ENCODE measurements at places on chromosomes 2 and 18. TPM values are rescaled to one million over a fixed set of nuclear protein-coding genes. Genes with fewer than 3 reads are reported as not detected.

Gene INO80C
- 18.8 TPM for total RNA-seq

DNA sequence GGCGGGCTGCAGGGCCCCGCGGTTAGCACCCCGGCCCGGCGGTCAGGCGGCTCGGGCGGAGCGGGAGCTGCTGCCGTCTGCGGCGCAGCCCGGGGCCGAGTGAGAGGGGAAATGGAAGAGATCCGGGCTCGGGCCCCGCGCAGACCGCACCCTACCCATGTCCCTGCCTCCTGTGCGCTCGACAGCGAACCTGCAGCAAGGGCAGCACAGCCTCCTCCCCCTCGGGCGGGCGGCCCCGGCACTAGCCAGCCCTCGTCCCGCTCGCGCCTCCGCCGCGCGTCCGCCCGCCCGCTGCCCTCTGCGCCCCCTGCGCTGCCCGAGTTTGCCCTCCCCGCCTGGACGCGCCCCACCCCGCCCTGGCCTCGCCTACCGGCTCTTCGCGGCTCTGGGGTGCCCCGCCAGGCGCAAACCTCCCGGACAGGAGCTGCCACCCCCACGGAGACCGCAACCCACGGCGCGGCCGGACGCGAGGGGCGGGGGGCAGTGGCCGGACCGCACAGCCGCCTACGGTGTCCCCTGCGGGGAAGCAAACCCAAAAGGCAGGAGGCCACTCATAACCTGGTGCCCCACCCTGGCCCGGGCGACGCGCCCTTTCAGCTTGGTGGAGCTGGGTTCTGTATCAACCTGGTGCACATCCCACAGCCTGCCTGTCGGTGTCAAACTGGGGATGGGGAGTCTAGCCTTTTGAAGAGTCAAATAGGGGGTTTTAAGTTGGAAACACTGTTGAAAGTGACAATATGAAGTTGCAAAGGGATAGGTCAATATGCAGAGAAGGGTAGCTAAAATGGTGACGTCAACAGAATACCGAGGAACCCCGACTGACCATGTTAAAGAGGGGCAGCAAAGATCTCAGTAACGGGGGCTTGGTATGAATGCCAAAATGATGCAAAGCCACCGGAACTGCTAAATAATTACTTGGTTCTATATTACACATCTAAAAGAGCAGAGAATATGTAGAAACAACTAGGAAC lies at the start of gene IHH:
Gene IHH, minus strand, starts transcription at position 101 of the 971 bp plus-strand sequence. CDS start 454 bp downstream, outside the sequence.
- no peak within 1 kb of the TSS for H3K27ac ChIP-seq
- H3K36me3 ChIP-seq = no peaks in the 10 kb centered on the region
- DNase-seq = no peak
- H3K4me1 ChIP-seq = peaks cover 18% of the 10 kb centered on the region
- H3K4me3 ChIP-seq = peak within 1 kb of the TSS; percentile 1

DNA sequence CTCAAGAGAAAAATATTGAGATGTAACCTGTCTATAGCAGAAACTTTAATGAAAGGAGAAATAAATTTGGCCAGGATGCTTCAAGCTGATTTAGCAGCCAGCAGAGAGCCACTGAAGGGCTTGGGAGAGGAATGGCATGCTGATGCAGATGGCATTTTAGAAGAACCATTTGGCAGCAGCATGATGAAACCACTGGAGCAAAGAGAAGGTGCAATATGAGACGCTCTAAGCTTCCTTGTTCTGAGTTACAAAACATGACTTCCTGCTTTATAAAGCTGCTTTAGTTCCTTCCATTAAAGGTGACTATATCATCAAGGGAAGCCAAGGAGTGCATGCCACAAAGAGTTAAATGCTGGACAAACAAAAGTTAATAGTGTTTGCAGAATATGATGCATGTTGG lies 189.7 kb downstream of the PID1 start:
- DNase-seq = no peak
- H3K4me1 ChIP-seq = no peaks in the 10 kb centered on the region
- H3K4me3 ChIP-seq = no peak overlapping the region
- no peaks in the 10 kb centered on the region for H3K27me3 ChIP-seq

DNA sequence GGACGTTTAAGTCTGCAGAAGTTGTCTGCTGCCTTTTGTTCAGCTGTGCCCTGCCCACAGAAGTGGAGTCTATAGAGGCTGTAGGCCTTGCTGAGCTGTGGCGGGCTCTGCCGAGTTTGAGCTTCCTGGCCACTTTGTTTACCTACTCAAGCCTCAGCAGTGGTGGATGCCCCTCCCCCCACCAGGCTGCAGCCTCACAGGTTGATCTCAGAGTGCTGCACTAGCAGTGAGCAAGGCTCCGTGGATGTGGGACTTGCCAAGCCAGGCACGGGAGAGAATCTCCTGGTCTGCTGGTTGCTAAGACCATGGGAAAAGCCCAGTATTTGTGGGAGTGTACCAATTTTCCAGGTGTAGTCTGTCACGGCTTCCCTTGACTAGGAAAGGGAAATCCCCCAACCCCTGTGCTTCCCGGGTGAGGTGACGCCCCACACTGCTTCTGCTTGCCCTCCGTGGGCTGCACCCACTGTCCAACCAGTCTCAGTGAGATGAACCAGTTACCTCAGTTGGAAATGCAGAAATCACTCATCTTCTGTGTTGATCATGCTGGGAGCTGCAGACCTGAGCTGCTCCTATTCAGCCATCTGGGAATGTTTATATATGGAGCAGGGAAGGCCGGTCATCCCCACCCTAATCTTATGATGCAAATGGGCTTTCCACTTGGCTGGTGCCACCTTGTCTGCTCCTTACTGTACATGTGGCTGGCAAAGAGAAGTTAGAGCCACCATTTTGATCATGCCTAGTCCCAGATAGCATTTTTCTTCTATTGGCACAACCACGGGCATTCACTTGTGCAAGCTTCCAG lies 156.9 kb upstream of the ITGA6 start:
- H3K27me3 ChIP-seq = peaks cover 16% of the 10 kb centered on the region
- H3K4me3 ChIP-seq = no peak overlapping the region
- H3K27ac ChIP-seq = no peak overlapping the region
- H3K4me1 ChIP-seq = no peaks in the 10 kb centered on the region
- peaks cover 4% of the 10 kb centered on the region for H3K36me3 ChIP-seq

DNA sequence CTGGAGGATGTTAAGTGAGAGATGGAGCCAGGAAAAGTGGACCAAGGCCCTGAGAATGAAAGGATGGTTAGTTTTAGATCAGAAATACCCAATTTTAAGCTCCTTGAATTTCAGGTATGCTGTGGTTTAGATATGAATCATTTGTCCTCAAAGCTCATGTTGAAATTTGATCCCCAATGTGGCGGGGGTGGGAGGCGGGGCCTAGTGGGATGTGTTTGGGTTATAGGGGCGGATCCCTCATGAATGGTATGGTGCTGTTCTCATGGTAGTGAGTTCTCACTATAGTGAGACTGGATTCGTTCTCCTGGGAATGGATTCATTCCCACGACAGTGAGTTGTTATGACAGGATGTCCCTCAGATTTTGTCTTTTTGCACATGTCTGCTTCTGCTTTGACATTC lies 11.4 kb downstream of the MYO5B start:
- H3K4me3 ChIP-seq = no peak overlapping the region
- no peaks in the 10 kb centered on the region for H3K4me1 ChIP-seq

GRCh38 chr2:215338883-215339679 lies 27.2 kb downstream of the ATIC start:
- no peaks in the 10 kb centered on the region for H3K4me1 ChIP-seq
- no peaks in the 10 kb centered on the region for H3K27me3 ChIP-seq
- no peak overlapping the region for H3K27ac ChIP-seq
- H3K36me3 ChIP-seq = peaks cover 72% of the 10 kb centered on the region
- DNase-seq = no peak

DNA sequence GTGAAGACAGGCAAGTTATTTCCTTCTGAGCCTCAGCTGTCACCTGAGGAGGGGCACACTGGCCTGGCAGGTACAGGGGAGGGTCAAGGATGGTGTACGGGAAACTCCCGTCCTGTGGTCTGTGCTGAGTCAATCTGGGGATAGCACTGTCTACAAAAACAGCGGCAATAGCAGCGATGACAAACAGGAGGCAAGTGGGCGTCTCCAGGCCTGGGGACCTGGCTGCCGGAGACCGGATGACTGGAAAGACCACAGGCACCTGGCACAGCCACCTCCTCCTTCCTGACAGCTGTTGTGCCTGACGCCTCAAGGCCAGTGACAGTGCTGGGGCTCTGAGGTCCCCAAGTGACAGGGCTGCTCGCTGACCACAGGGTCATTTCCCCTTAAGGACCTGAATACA lies 202.1 kb upstream of the HS6ST1 start:
- H3K36me3 ChIP-seq = no peaks in the 10 kb centered on the region
- no peak overlapping the region for H3K4me3 ChIP-seq
- peaks cover 10% of the 10 kb centered on the region for H3K4me1 ChIP-seq
- DNase-seq = peak; percentile 49
- H3K27ac ChIP-seq = no peak overlapping the region
- H3K27me3 ChIP-seq = no peaks in the 10 kb centered on the region

Gene KIF1A
- total RNA-seq = 0.58 TPM

DNA sequence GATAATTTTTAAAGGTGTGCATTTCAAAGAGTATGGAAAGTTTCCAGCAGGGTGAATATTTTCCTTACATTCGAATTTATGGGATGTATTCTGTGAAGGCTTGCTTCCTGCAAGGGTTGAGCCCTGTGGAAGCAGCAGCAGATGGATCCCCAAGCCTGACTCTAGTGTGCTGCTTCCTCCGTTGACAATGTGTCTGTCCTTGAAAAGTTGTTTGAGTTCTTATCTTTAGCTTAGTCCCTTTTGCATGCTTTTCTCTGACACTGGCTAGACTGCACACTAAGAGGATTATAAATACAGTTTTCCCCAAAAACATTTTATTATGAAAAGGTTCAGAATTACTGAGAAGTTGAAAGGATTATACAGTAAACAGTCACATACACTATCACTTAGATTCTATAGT lies 86.3 kb downstream of the CEP192 start:
- no peak for DNase-seq
- no peak overlapping the region for H3K4me3 ChIP-seq
- no peaks in the 10 kb centered on the region for H3K4me1 ChIP-seq
- no peak overlapping the region for H3K27ac ChIP-seq
- H3K36me3 ChIP-seq = peaks cover 97% of the 10 kb centered on the region
- H3K27me3 ChIP-seq = no peaks in the 10 kb centered on the region

GRCh38 chr2:57876313-57876712 lies 170.3 kb upstream of the VRK2 start:
- no peaks in the 10 kb centered on the region for H3K36me3 ChIP-seq
- no peak overlapping the region for H3K27ac ChIP-seq
- H3K27me3 ChIP-seq = no peaks in the 10 kb centered on the region

Gene CHRNG
- not detected for total RNA-seq

GRCh38 chr2:218465987-218466633 lies 47.2 kb downstream of the VIL1 start:
- H3K27ac ChIP-seq = no peak overlapping the region
- peaks cover 8% of the 10 kb centered on the region for H3K4me1 ChIP-seq
- DNase-seq = no peak
- H3K36me3 ChIP-seq = peaks cover 47% of the 10 kb centered on the region
- H3K27me3 ChIP-seq = no peaks in the 10 kb centered on the region

- no peaks in the 10 kb centered on the region for H3K36me3 ChIP-seq
- H3K4me1 ChIP-seq = peaks cover 16% of the 10 kb centered on the region
- no peaks in the 10 kb centered on the region for H3K27me3 ChIP-seq
- H3K27ac ChIP-seq = no peak overlapping the region
- no peak overlapping the region for H3K4me3 ChIP-seq
Measured at GRCh38 chr2:30209227-30209626, 22.1 kb upstream of the LBH start.

Gene PPP1R1C
- total RNA-seq = not detected

GRCh38 chr2:95185973-95186372 lies 20.4 kb downstream of the ZNF2 start:
- H3K4me3 ChIP-seq = no peak overlapping the region
- peaks cover 2% of the 10 kb centered on the region for H3K27me3 ChIP-seq
- H3K36me3 ChIP-seq = peaks cover 29% of the 10 kb centered on the region
- DNase-seq = no peak

Gene BOLL
- not detected for total RNA-seq

DNA sequence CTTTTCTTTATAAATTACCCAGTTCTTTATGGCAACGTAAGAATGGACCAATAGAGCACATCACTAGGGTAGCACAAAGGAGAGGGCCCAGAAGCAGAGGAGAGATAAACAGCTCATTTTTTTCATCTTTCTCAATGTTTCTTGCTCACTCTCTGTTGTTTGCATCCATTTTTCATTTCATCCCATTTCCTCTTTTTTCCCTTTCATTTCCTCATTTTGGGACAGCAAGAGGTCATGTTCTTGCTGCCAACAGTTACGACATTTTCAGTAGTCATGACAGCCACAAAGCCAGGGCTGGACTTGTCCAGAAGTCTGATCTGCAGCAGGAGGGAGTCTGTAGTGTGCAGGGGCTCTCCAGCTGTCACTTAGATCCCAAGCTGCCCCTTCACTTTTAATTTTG lies 52.7 kb upstream of the CYP1B1 start:
- H3K27ac ChIP-seq = no peak overlapping the region
- no peak overlapping the region for H3K4me3 ChIP-seq
- peaks cover 7% of the 10 kb centered on the region for H3K36me3 ChIP-seq
- DNase-seq = no peak
- no peaks in the 10 kb centered on the region for H3K4me1 ChIP-seq

Gene SRSF7
- total RNA-seq = 243 TPM

DNA sequence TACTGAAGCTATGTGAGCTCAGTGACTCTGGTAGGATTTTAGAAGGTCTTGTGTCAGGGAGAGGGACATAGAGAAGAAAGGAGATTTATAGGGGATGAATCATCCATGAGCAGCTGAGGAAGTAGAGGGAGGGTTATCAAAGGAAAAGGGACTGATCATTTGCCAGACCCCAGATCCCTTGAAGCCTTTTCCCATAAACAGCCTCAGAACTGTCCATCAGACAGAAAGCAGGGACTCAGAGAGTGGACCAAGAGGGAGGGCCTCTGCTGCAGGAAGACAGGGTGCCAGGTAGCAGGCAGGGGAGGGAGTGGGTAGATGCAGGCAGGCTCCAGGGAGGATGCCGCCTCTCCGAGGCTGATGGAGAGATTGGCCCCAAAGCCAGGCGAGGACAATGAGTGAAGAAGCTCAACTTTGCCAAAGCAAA lies 133.9 kb downstream of the TNS1 start:
- no peaks in the 10 kb centered on the region for H3K36me3 ChIP-seq
- no peak for DNase-seq
- no peaks in the 10 kb centered on the region for H3K27me3 ChIP-seq
- H3K27ac ChIP-seq = no peak overlapping the region
- H3K4me1 ChIP-seq = no peaks in the 10 kb centered on the region

DNA sequence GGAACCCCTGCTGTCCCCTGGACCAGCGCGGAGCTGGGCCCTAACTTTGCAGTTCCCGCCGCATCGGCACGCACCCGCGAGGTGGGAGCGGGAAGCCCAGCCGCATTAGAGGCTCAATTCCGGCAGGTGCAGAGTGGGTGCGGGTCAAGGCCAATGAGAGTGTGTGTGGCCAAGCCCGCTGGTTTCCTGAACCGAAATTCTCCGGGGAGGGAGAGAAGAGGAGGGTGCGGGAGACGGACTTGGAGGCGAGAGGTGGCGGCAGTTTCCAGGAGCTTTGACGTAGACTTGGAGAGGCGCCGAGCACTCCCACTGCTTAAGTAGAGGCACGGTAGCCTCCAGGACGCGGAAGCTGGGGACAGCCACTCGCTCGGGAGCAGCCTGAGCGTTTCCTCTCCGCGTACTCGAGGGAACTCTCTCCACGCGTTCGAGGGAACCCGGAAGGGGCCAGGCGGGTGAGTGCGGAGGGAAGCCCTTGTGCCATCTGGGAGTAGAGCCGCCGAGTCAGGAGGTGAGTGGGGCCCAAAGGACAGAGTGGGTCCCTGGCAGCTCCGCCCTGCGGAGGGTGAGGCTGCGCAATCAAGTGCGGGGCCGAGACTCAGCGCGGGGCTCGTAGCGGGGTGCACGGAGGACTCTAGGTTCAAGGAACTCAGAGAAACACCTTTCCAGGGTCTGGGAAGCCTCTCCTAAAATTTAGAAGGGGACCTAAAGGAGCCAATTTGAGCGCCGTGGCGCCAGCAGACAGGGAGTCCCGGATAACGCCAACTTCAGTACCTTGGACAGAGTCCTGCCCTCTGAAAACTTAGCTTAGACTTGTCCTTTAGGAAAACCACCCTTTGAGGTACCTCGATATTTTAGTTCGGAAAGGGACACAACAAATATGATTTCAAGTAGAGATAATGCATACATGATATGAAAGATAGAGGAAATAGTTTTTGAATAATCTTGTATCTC lies at the start of gene FAM237A:
Gene FAM237A, plus strand, starts transcription at position 413 of the 951 bp plus-strand sequence. CDS start 1,750 bp downstream, outside the sequence.
- peak; percentile 20 for DNase-seq

Gene METTL5
- total RNA-seq = 63.6 TPM

Data from activated CD4-positive, alpha-beta memory T cell treated with anti-CD3 and anti-CD28 coated beads, Interleukin-2, amount 10 ng/mL, durations not matched to agents 7 days and 5 days (primary cell).